Hematopoietic multipotent progenitor cell treated with erythropoietin and hydrocortisone succinate and interleukin-3 and kit ligand, for 6 days (in vitro differentiated cells): ENCODE measurements at places on chromosomes 3 and 15.

GRCh38 chr3:100400419-100400779, 490 bp downstream of the TOMM70 start:
- DNase-seq: peak; percentile 53

DNA sequence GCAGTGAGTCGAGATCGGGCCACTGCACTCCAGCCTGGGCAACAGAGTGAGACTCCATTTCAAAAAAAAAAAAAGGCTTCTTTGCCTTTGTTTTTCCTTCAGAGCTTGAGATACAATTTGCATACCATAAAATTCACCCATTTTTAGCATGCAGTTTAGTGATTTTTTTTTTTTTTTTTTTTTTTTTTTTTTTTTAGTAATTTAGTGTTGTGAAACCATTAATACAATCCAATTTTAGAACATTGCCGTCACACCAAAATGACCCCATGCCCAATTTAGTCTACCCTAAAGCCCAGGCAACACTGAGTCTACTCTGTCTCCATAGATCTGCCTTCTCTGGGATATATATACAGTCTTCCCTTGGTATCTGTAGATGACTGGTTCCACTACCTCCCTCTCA, 61.1 kb downstream of the USP50 start:
- no peak for DNase-seq

DNA sequence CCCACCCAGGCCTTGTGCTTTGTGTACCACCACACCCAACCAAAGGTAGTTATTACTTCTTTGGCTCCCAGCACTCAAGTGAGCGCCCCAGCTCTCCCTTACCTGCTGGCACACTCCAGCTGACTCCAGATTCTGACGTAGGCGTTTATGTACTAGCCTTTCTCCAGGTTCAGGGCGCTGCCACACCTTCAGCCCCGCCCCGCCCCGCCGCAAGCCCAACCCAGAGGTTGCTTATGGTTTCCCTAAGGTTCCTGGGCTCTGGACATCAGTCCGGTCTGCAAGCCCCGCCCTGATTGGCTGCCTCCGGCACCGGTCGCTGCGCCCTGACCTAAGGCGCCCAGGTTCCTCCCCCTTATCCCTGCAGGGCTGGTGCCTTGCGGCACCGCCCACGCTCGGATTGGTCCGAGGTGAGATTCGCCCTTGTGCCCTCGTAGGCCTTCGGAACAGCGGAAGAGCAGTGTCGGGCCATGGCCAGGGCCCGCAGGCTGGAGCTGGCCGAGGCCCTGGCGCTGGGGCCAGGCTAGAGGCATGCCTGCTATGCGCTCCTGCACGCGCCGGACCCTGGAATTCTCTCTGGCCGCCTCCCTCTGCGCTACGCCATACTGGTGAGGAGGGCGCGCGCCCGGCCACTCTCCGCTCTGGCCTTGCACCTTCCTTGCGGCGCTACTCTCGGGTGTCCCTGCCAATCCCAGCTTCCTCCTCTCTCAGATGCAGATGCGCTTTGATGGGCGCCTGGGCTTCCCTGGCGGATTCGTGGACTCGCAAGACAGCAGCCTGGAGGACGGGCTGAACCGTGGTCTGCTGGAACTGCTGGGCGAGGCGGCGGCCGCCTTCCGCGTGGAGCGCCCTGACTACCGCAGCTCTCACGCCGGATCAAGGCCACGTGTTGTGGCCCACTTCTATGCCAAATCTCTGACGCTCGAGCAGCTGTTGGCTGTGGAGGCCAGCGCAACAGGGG, 19.8 kb upstream of the NUDT16 start:
- DNase-seq: peak; percentile 93

DNA sequence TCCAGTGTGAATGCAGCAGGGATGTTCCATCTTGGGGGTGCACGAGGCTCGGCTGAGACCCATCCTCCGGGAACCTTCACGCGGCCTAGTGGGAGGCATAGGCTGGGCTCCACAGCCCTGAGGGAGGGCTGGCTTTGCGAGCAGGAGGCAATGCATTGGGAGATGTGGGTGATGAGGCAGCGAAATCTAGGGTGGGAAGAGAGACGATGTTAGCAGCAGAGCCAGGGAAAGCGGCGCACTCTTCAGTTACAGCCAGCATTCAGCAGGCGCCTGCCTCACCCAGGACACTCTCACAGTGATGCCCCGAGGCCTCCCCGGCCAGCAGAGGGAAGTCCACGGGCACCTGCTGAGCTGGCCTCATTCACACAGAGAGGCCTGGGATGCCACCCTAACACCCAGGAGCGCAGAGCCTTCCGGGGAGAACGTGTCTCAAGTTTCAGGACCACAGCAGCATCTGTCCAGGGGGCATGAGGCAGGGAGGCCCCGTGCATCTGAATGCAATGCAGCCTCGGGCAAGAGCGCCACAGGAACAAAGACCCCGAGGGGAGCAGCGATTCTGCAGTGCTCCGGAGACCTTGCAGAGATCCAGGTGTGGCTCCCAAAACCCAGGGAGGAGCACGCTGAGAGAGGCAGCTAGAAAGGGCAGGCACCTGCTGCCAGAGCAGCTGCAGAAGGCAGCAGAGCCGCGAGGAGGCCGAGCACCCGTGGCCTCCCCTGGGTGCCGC, 102.4 kb downstream of the NUP210 start:
- DNase-seq: no peak

GRCh38 chr3:189756582-189757078, 125.4 kb downstream of the TP63 start:
- no peak for DNase-seq

- no peak for DNase-seq
Measured at GRCh38 chr3:80232760-80233159, 465.0 kb upstream of the ROBO1 start.

DNA sequence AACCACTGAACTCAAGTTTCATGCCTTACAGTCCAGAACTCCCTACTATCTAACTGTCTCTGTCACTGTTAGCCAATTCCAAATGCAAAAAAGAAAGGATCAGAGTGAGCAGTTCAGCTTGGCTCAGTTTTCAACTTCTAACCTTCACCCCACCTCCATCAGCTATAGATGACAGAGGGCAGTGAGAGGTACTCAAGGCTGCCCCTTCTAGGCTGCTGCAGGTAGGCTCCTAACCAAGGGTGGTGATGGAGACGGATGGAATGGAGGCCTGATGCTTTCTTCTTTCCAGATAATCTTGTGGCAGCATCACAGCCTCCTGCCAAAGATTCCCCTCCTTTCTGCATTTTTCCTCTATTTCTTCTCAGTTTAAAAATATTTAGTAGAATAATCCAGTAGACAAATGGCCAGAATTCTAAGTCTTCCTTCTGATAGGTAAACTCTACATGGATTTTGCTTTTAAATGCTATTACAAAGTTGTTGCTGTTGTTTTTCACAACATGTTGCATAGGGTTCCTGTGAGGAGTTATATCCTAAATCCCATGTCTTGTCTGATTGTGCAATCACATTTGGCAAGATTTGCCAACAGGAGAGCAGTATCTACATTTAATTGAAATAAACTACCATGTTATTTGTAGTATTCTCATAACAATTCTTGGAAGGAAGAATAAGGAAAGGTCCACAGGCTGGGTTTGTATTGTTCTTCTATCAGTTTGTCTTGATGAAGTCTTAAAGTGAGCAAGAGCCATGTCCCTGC, 301.6 kb upstream of the TRIM42 start:
- no peak for DNase-seq

- no peak for DNase-seq
Measured at GRCh38 chr3:172546105-172546504, 22.9 kb upstream of the TNFSF10 start.

DNA sequence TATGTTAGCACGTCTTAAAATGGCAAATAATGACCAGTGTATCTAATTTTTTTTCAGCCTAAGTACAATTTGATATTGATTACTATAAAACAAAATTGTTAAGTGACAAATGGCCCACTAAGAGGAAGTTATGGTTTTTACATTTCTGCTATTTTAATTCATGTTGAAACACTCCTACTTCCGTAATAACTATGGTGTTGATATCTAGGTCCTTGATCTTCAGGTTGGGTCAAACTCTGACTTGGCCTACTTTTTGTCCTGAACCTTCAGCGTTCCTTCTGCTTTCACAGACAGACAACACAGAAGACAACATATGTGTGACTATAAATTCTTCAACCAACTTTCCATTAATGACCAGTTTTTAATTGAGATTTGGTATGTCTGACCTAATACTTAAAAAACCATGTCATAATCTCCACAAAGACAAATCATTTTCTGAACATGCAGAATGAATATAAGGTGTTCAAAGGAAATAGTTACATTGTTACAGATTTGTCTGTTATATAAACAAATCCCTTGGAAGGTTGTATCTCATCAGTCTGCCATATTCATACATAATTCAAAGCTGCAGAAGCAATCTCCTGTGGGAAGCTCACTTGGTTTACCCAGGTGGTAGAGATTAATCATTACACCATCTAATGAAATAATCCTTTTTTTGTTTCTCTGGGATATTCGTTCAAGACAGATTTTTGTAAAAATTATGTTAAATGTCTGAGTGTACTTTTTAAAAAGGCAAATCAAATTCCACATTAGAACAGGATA, 92.1 kb upstream of the TSPAN3 start:
- peak; percentile 64 for DNase-seq

DNA sequence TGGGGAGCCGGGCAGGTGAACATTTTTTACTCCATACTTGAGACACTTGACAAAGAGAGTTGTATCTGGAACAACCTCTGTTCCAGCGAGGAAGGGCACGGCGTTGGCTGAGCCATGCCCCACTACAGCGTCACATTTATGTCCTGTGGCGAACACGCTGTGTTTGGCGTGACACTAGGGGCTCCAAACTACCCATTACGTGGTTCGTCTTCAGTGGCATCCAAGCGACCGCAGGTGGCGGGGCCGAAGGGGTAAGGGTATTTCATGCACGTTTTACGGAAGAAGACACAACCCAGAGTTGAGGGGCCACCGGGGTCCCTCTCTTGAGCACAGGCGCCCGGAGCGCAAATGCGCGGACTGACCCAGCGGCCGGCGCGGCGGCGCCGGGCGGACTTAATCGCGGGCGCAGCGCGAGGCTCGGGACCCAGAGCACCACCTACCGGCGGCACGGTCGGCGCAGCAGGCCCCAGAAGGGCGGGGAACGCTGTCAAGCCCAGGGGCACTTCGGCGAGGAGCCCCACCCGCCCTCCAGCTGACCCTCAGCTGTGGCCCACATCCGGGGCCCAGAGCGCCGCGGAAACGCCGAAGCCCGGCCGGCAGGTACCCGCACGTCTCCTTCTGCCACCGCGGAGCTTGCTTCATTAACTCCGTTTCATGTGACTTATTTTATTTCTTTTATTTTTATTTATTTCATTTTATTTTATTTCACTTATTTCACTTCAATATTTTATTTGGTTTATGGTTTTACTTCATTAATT, 36.4 kb upstream of the TRIM71 start:
- peak; percentile 88 for DNase-seq

GRCh38 chr3:4949659-4950058, 29.6 kb upstream of the BHLHE40 start:
- no peak for DNase-seq

DNA sequence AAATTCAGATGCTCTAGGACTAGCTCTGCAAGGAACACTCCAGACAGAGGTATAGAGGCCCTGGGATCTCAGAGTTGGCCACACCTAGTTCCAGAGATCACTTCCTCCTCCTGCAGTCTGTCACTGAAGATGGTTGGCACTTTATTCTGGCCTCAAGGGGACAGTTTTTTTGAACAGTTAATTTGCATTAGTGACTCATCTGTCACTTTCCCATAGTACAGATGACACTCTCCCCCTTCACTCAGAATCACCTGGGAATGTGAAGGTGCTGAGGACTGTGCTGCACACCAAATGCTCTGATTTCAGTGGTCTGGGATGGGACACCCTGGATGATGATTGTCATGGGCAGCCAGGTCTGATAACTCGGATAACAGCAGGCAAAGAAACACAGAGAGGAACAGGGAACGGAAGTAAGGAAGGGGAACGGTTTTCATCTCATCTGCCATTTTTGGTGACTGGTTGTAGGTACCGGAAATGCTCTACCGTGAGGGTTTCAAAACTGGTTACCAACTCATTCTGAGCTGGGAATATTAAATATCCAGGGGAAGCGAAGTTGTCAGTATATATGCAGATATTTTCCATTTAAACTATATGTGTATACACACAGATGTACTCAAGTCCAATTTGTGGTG, 232.5 kb upstream of the ST8SIA2 start:
- DNase-seq: no peak

- DNase-seq: no peak
Measured at GRCh38 chr3:135131290-135131689, 336.2 kb downstream of the EPHB1 start.

DNA sequence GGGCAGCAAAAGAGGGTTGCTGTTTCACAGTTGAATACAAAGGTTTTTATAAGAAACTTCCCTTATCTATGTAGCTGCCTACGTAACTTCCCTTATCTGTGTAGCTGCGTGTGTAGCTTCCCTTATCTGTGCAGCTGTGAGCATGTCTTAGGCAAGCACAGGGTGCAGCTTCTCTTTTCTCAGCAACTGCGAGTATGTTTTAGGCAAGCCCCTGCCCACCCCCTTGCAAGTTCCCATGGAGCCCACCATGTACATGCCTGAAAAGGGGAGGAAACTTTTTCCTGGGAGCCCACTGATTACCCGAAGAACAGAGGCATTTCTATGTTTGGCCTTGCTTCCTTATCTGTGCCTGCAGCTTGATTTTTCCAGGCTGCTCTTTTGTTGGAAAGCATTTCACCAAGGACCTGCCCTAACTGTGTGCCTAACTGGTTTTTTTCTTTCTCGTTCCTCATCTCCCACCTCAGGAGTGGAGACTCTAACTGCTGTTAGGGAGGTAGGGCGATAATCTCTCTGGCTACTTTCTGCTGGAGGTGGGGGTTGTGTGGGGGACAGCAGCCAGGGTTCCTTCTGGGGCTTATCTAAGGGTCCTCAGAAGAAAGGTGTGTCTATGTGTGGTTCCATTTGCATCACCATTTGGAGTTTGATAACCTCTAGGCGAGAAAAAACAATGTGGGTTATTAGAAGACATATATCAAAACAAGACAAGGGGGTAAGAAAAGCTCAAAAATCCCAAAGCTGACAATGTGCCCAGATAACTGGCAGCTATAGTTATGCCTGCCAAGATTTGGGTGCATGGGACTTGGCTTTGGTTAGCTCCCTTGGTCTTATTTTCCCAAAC, 26.0 kb downstream of the SORD start:
- peak; percentile 95 for DNase-seq

- no peak for DNase-seq
Measured at GRCh38 chr15:26660241-26660640, 112.6 kb downstream of the GABRB3 start.

GRCh38 chr15:66474135-66474534, 23.4 kb downstream of the SNAPC5 start:
- no peak for DNase-seq

DNA sequence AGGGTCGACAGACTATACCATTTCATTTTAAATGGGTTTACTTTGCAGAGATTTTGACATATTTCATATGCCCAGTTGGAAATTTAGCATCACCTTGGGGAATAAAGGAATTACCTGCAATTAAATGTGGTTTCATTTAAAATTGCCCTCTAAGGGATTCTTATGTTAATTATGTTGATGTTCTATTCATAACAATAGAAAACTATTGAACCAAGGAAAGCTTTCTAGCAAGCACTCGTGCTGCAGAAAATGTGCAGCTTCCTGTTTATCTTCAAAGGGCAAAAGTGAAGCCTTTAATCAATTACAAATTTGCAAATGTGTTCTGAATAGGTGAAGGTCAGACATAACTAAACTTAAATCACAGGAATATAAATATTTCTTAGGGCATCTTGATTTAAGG, 352.1 kb downstream of the CHST2 start:
- DNase-seq: no peak
